ENCODE measurements at places on chromosomes 16 and 17. TPM values are rescaled to one million over a fixed set of nuclear protein-coding genes. Genes with fewer than 3 reads are reported as not detected.

DNA sequence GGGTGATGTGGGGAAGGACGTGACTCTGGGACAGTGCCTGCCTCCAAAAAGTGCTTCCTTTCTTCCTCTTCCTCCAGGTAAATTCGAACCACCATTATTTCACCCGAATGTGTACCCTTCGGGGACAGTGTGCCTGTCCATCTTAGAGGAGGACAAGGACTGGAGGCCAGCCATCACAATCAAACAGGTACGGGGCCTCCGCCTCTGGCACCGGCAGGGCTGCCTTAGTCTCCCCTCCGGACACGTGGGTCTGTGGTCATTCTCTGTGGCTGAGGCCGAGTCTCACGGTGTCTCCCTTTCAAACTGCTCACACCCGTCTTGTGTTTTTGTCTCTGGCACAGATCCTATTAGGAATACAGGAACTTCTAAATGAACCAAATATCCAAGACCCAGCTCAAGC is 10.7 kb downstream of the UBE2I start:
- no peak for DNase-seq

DNA sequence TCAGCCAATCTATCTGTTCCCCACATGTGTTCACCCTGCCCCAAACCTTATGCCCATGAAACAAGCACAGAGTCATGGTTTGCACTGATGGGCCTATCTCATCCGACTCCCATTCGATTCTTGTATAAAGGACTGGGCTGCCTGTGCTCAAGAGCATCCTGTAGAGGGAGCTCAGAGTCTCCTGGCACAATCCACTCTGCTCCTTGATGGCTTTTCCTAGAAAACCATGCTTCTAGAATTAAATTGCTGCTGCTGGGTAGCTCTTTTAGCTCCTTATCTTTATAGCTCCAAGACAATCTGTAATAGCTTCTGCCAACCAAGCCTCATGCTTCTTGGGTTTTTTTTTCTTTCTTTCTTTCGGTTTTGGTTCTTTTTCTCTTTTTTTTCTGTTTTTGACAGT is 9.7 kb downstream of the ZNF19 start:
- no peak for DNase-seq

DNA sequence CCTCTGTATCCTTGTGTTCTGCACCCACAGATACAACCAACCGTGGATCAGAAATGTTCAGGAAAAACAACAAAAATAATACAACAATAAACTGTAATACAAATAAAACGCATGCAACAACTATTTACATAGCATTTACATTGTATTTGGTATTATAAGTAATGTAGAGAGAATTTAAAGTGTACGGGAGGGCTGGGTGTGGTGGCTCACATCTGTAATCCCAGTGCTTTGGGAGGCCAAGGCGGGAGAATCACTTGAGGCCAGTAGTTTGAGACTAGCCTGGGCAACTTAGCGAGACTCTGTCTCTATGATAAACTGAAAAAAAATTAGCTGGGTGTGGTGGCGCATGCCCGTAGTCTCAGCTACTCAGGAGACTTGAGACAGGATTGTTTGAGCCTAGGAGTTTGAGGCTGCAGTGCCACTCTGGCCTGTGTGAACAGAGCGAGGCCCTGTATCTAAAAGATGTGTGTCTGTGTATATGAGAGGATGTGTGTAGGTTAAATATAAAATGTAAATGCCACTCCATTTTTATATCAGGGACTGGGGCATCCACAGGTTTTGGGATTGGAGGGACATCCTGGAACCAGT is 13.3 kb downstream of the SEC14L1 start:
- no peak for DNase-seq

DNA sequence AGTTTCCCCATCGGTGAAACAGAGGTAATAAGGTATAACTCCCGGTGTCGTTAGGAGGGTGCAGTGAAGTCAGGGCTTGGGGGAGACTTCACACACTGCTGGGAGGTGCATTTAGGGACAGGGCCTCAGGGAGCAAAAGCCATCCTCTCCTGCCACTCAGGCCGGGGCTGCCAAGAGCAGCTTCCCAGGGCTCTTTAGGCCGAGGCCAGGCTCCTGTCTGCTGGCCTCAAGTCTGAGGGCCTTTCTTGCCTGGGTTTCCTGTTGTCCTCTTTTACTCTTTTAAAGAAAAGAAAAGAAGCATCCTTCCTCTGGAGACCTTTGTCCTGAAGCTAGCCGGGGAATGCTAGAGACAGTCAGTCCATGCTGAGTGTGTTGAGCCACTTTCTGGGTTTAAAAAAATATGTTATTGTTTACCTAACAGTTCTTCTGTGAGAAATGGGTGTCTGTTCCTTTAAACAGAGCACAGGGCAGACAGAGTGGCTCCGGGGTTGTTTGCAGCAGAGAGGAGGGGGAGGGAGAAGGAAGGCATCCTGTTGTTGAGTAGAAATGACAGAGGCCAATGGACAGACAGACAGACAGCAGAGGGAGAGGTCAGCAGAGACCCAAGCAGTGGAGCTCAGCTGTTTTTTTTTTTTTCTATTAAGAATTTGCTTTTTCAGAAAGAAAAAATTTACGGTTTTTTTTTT is 79.1 kb downstream of the C17orf67 start:
- DNase-seq: no peak

- no peak for DNase-seq
Measured at GRCh38 chr17:17855976-17856375, 19.2 kb upstream of the SREBF1 start.

GRCh38 chr17:4583206-4583605 is 1.1 kb upstream of the SMTNL2 start:
- DNase-seq: no peak

DNA sequence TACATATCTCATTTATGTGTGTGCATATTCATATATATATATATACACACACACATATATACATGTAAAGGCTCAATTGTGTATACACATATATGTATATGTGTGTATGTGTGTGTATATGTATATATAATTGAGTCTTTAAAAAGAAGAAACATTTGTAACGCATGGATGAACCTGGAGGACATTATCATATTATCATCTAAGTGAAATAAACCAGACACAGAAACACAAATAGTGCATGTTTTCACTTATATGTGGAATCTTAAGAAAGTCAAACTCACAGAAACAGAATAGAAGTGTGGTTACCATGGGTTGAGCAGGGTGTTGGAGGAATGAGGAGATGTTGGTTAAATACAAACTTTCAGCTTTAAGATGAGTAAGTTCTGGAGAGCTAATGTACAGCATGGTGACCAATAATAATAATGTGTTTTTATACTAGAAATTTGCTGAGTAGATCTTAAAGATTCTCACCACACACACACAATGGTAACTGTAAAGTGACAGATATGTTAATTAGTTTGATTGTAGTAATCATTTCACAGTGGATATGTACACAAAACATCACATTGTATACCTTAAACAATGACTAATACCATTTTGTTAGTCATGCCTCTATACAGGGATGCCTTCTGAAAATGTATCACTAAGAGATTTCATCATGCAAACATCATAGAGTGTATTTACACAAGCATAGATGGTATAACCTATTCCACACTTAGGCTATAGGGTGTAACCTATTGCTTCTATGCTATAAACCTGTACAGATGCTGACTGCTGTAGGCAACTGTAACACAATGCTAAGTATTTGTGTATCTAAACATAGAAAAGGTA is 132.6 kb upstream of the CACNG5 start:
- DNase-seq: no peak

DNA sequence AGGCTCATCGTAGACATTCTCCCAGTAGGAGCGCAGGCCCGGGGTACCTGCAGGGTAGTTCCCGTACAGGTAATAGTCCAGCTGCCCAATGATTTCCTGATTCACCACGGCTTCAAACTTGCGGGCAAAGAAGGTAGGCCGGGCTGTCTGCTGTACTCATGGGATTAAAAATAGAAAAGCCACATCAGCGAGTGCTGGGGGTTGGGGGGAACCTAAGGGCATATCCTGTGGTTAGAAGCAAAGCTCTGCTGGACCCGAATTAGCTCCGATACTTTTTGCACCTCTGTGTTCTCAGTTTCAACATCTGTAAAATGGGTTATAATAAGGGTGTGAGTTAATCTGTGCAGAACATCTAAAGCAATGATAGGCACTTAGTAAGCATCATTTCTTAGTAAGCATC is 336.2 kb downstream of the XYLT1 start:
- DNase-seq: no peak

- DNase-seq: no peak
Measured at GRCh38 chr17:36778448-36778847, 158.8 kb upstream of the LHX1 start.

- DNase-seq: no peak
Measured at GRCh38 chr16:19410435-19411171, 7.1 kb upstream of the TMC5 start.

DNA sequence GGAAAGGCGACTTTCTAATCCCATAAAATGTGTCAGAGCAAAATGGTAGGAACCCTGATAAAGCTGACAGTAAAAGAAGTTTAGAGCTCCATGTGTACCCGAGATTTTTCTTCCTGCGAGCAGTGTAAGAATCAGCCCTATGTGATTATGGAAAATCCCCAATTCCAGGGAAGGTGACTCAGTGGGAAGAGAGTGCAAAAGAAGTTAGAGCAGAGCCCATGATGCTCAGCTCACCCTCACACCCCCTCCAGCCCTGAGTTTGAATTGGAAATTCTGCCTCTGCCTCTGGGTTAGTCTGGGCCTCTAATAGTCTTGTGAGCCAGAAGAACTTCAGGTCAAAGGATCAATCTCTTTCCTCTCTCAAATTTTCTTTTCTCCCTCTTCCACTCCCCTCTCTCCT is 12.5 kb downstream of the C17orf78 start:
- DNase-seq: no peak

DNA sequence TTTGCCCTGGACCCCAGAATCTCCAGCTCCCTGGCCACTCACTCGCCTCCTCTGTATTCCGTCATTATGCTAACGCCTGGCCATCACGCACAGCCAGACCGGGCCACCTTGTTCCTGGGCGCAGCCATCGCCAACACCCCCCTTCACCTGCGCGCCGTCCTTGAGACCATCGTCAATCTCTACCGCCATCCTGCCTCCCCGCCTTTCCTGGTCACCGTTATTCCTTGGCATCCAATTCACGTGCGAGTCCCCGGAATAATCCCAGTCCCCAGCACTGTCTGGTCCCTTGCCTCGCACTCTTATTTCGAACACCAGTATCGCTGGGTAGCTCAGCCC is 541 bp downstream of the VKORC1 start:
- no peak for DNase-seq

- no peak for DNase-seq
Measured at GRCh38 chr16:55357241-55357640, 33.2 kb downstream of the IRX6 start.

DNA sequence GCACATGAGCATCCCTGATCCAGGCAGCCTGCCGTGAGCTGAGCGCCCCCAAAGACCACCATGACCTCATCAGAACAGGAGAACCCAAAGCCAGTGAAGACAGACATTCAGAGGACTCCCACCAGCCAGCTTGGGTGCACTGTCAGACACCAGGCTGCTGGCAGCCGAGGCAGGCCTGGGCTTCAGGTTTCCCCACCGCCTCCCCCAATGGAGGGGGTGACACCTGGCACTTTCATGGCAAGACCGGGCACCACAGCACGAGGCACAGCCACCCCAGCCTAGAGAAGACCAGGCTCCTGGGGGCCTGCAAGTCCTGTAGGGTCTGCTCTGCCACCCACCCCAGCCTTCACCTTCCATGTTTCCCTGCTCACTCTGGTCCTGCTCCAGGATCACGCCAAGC is 140.5 kb downstream of the C16orf95 start:
- no peak for DNase-seq

DNA sequence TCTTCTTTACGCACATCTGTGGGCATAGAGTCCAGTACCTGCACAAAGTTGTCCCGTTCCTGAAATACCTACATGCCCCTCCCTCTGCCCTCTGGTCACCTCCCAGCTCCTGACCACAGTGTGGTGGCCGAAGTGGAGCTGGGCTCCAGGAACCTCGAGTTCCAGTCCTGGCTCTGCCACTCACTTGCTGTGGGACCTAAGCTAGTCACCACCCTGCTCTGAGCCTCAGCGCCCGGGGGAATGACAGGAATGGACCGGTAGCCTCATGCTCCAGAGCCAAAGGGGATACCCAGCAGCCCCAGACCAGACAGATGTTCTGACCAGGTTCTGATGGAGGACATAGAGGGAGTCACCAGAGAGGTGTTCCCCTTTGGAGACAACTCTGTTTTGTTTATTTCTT is 26.7 kb upstream of the ITGA3 start:
- DNase-seq: no peak

- no peak for DNase-seq
Measured at GRCh38 chr16:629185-629832, 1.5 kb upstream of the WFIKKN1 start.

- no peak for DNase-seq
Measured at GRCh38 chr17:39753514-39754160, 15.9 kb downstream of the GRB7 start.

- no peak for DNase-seq
Measured at GRCh38 chr16:62100651-62101050, 64.4 kb upstream of the CDH8 start.

GRCh38 chr16:2095315-2095853 is 40.3 kb downstream of the PKD1 start:
- no peak for DNase-seq

- no peak for DNase-seq
Measured at GRCh38 chr17:82444941-82445521, 5.5 kb downstream of the CYBC1 start.

GRCh38 chr17:43027091-43028032 is 2.3 kb downstream of the RND2 start:
- DNase-seq: no peak

The TMEM92 gene
- 0.47 TPM for polyA plus RNA-seq

The TXNDC17 gene
- polyA plus RNA-seq: 239 TPM

The SCNN1B gene
- not detected for polyA plus RNA-seq

The CX3CL1 gene
- 0.48 TPM for polyA plus RNA-seq

The WRAP53 gene
- 4.1 TPM for polyA plus RNA-seq

The ADGRG1 gene
- polyA plus RNA-seq: 1.6 TPM

The PLK1 gene
- polyA plus RNA-seq: 10.7 TPM

The RND2 gene
- 1.7 TPM for polyA plus RNA-seq

The NFE2L1 gene
- 251 TPM for polyA plus RNA-seq

The CACNG1 gene
- polyA plus RNA-seq: not detected

The ATAD5 gene
- polyA plus RNA-seq: 1.0 TPM

The INCA1 gene
- 0.29 TPM for polyA plus RNA-seq

The ZNF423 gene
- 0.06 TPM for polyA plus RNA-seq

The SEPHS2 gene
- 47.1 TPM for polyA plus RNA-seq
